ENCODE measurements at places on chromosomes 2 and 18. TPM values are rescaled to one million over a fixed set of nuclear protein-coding genes. Genes with fewer than 3 reads are reported as not detected.

The CYP1B1 gene
- 12.9 TPM for total RNA-seq

The COL4A4 gene
- total RNA-seq: 0.62 TPM

The FOXD4L1 gene
- total RNA-seq: not detected

The DSG2 gene
- total RNA-seq: 168 TPM

The COLEC11 gene
- total RNA-seq: not detected

The ITGA6 gene
- total RNA-seq: 35.3 TPM

The ALK gene
- total RNA-seq: 0.16 TPM

The GPR35 gene
- total RNA-seq: 0.82 TPM

GRCh38 chr2:105261061-105261460 is 19.5 kb downstream of the GPR45 start:
- peak; percentile 99 for DNase-seq
- no peaks in the 10 kb centered on the region for H3K36me3 ChIP-seq
- H3K4me3 ChIP-seq: no peak overlapping the region
- no peaks in the 10 kb centered on the region for H3K27me3 ChIP-seq
- peak overlapping the region; percentile 84 for H3K27ac ChIP-seq
- H3K4me1 ChIP-seq: peaks cover 15% of the 10 kb centered on the region

GRCh38 chr2:25232248-25232825 is 64.0 kb upstream of the POMC start:
- H3K4me1 ChIP-seq: peaks cover 11% of the 10 kb centered on the region
- no peak overlapping the region for H3K4me3 ChIP-seq
- peaks cover 9% of the 10 kb centered on the region for H3K36me3 ChIP-seq
- H3K27ac ChIP-seq: no peak overlapping the region

- DNase-seq: peak; percentile 85
- H3K4me1 ChIP-seq: peaks cover 8% of the 10 kb centered on the region
- no peak overlapping the region for H3K4me3 ChIP-seq
Measured at GRCh38 chr2:176164611-176165369, 7.7 kb downstream of the HOXD3 start.

DNA sequence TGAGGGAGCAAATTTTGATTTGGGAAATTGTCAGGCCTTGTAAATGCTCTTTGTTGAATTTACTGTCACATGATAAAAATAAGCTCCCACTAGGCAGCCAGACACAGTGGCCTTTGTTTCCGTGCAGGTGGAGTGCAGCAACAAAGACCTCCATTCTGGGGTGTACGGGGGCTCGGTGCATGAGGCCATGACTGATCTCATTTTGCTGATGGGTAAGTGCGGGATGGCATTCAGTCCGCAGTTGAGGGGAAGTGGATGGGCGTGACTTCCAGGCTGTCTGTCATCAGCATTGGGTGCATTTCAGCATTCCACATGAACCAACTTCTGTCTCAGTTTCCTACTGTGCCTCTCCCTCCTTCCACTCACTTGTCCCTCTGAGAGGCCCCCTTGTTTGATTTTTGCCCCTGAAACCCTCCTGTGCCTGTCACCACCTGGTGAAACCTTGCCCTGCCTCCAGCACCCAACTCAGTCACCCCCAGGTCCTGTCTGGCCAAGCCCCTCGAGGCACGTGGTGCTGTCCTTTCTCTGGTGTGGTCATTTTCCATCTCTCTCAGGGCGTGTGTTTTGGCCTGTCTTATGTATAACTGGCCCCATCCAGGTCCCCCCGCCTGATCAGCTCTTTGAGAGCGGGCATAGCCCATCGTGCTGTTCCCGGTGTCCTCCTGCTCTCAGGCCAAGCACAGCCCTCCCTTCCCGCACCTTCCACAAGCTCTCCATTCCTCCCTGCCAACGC is 16.3 kb downstream of the CNDP2 start:
- H3K27me3 ChIP-seq: no peaks in the 10 kb centered on the region
- no peak overlapping the region for H3K27ac ChIP-seq
- no peak overlapping the region for H3K4me3 ChIP-seq
- DNase-seq: no peak
- peaks cover 20% of the 10 kb centered on the region for H3K36me3 ChIP-seq
- H3K4me1 ChIP-seq: no peaks in the 10 kb centered on the region

DNA sequence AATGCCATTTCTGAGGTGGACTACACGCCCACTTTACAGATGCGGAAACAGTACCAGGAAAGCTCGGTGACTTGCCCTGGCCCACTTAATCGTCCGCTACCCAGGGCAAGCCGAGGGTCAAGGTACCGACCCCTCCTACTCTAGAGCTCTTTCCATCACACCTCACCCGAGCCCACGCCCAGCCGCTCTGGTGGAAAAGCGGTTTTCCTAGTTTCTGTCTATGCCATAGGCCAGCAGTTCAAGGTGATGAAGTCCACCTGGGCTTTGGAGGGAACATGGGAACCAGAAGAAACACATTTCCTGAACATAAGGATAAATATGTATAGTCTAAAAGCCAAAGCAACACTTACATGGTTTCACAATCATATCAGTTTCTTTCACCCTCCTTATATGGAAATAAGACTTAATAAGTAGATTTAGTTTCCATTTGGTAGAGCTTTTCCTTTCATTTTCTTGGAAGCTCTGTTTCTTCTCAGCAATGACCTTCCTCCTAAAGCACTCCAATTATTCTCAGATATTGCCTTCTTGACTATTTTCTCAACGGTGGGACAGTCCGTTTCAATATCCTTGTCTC is 567 bp downstream of the VWA3B start:
- H3K36me3 ChIP-seq: no peaks in the 10 kb centered on the region
- peaks cover 9% of the 10 kb centered on the region for H3K4me1 ChIP-seq
- peak overlapping the region; percentile 61 for H3K4me3 ChIP-seq
- H3K27ac ChIP-seq: no peak overlapping the region

- no peak overlapping the region for H3K27ac ChIP-seq
- H3K4me1 ChIP-seq: no peaks in the 10 kb centered on the region
- DNase-seq: no peak
- no peak overlapping the region for H3K4me3 ChIP-seq
Measured at GRCh38 chr2:236802862-236803261, 233.2 kb downstream of the ACKR3 start.

DNA sequence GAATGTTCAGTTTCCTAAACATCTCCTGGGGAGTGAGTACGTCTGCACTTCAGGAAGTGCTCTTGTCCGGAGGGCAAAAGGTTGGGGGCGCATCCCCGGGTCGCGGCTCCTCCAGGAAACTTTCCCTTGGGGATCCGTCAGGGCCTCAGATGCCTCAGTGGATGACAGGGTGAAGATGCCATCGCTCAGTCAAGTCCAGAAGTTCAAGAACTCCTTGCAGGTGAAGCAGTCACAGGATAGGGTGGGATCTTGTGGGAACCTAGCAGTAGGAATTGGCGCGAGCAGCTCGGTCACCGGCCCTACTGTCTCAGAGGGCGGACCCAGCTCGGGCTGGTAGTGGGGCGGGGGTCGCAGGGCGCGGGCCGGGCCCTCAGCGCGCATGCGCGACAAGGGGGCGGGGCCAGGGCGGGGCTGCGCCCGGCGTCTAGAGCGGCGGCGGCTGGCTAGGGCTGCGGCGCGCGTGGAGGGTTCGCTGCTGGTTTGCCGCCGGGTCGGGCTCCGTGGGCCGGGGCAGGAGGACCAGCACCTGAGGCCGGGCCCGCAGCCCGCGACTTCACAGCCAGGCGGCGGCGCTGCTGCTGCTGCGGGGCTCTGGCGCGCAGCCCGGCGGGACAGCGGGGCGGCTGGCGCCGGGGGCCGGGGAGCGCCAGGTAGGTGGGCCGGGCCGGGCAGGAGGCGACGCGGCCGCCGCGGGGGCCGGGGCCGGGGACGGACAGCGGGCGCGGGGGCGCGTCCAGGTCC is at the start of gene INPP4A:
Gene INPP4A (plus strand): TSS at position 423 of the 741 bp plus-strand sequence. CDS start 75,191 bp downstream, outside the sequence.
- peaks cover 2% of the 10 kb centered on the region for H3K27me3 ChIP-seq
- H3K36me3 ChIP-seq: no peaks in the 10 kb centered on the region
- peaks cover 9% of the 10 kb centered on the region for H3K4me1 ChIP-seq
- peak within 1 kb of the TSS; percentile 78 for H3K4me3 ChIP-seq

GRCh38 chr2:121470917-121471316 is 59.8 kb upstream of the RNU4ATAC start:
- no peak overlapping the region for H3K4me3 ChIP-seq
- no peaks in the 10 kb centered on the region for H3K27me3 ChIP-seq
- peaks cover 15% of the 10 kb centered on the region for H3K4me1 ChIP-seq

GRCh38 chr18:76741346-76741745 is 81.0 kb upstream of the ZNF236 start:
- no peak overlapping the region for H3K4me3 ChIP-seq
- peaks cover 8% of the 10 kb centered on the region for H3K4me1 ChIP-seq
- H3K36me3 ChIP-seq: no peaks in the 10 kb centered on the region

- no peaks in the 10 kb centered on the region for H3K36me3 ChIP-seq
- H3K4me1 ChIP-seq: no peaks in the 10 kb centered on the region
- no peak for DNase-seq
- H3K27me3 ChIP-seq: no peaks in the 10 kb centered on the region
- H3K4me3 ChIP-seq: no peak overlapping the region
- no peak overlapping the region for H3K27ac ChIP-seq
Measured at GRCh38 chr2:149224543-149224942, 105.8 kb upstream of the LYPD6 start.

DNA sequence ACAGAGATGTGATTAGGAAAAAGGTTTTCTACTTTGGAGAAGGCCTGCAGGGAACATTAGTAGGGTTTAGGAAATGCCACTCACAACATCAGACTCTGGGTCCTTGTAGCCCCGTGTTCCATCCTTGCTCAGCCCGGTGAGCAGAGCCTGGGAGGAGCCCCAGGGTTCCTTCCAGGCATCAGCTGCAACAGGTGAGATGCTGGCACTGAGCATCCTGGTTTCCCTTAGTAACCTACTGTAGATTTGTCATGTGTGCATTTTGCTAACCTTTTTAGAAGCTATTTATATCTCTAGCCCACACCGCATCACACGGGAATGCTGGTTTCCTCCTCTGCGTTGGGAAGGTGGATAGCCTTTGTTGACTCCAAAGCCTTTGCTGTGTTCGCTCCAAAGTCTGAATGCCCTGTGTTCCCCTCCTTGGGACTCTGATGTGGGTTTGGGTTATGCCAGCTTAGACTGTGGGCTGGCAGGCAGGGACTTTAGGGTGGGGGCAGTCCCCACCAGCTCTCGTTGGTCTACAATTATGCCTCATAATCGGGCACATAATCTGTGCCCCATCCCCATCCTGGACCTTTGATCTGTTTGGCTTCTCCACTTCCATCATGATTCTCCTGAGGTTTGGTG is 69.3 kb downstream of the TMEM247 start:
- no peaks in the 10 kb centered on the region for H3K27me3 ChIP-seq
- H3K27ac ChIP-seq: no peak overlapping the region
- no peak overlapping the region for H3K4me3 ChIP-seq

- peaks cover under 1% of the 10 kb centered on the region for H3K36me3 ChIP-seq
- no peak for DNase-seq
- no peaks in the 10 kb centered on the region for H3K27me3 ChIP-seq
- peak overlapping the region; percentile 89 for H3K27ac ChIP-seq
- H3K4me3 ChIP-seq: no peak overlapping the region
Measured at GRCh38 chr2:112641701-112642100, 4.0 kb upstream of the SLC20A1 start.

DNA sequence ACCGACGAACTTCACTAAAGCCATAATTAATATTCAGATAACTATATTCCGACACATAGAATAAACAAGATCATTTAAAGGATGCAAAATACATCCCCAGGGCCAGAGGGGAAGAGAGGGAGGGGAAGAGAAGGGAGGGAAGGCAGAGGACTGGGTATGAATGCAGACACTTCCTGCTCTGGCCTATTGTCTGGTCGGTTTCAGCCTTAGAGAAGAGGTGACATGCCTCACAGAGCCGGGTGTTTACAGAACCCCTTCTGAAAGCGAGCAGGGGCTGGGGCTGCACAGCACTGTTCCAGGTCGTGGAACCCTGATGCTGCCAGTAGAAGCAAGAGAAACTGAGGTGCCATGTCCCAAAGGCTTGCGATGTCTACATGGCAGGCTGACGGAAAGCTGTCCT is 31.0 kb downstream of the CELF4 start:
- H3K27me3 ChIP-seq: peaks cover 11% of the 10 kb centered on the region
- no peaks in the 10 kb centered on the region for H3K4me1 ChIP-seq
- no peaks in the 10 kb centered on the region for H3K36me3 ChIP-seq
- no peak overlapping the region for H3K27ac ChIP-seq
- no peak for DNase-seq
- no peak overlapping the region for H3K4me3 ChIP-seq

DNA sequence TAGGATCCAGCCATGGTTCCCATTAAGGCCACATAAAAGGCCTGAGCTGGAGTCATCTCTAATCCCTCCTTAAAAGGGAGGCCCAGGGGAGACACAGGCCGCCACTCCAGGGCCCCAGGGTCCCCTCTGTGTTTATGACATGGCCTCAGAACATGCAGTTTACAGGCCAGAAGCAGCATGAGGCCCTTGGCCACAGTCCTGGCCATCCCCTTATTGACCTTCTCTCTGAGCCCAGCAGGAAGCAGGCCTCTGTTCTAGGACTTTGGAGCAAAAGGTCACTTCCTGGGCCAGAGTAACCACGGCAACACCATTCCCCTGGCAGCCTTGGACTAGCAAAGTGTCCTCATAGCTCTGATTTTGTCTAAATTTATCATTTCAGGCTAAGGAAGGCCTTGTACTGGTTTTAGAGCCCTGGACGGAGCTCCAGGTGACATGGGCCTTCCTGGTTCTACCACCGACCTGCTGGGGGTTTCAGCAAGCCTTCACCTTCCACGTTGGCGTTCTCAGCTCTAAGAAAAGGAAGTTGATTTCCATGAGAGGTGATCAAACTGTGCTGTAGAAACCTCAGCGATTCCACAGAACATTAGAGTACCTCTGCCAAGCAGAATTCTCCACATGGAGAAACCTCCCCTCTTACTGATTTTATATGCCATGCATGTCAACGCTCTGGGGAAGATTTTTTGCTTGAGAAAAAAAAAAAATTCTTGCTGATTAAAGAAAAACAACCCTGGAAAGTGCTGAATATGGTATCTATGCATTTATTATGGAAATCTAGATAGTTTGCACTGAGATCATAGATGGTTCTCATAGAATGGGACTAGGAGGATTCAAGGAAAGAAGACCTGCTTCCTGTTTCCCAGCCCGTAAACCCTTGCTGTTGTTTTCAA is 53.7 kb downstream of the HS1BP3 start:
- peaks cover 53% of the 10 kb centered on the region for H3K4me1 ChIP-seq
- no peak for DNase-seq
- H3K36me3 ChIP-seq: no peaks in the 10 kb centered on the region
- H3K27ac ChIP-seq: no peak overlapping the region

- DNase-seq: no peak
- H3K4me1 ChIP-seq: no peaks in the 10 kb centered on the region
- no peak overlapping the region for H3K27ac ChIP-seq
Measured at GRCh38 chr2:166518634-166519390, 24.8 kb upstream of the SCN7A start.

Data from astrocyte (in vitro differentiated cells and primary cell).